ENCODE measurements at places on chromosomes 1 and 21. TPM values are rescaled to one million over a fixed set of nuclear protein-coding genes. Genes with fewer than 3 reads are reported as not detected.

TRABD2B gene
- under 0.01 TPM for total RNA-seq

CORT gene
- not detected for total RNA-seq

ZNF644 gene
- 26.2 TPM for total RNA-seq

C1orf53 gene
- total RNA-seq: 40.5 TPM

ATXN7L2 gene
- total RNA-seq: 3.1 TPM

AMIGO1 gene
- total RNA-seq: 0.36 TPM

IGSF5 gene
- not detected for total RNA-seq

DNMT3L gene
- not detected for total RNA-seq

COL9A2 gene
- 1.5 TPM for total RNA-seq

SH3BGR gene
- 3.6 TPM for total RNA-seq

CRNN gene
- not detected for total RNA-seq

ADAM30 gene
- not detected for total RNA-seq

CAMK1G gene
- not detected for total RNA-seq

CAMK2N1 gene
- 5.4 TPM for total RNA-seq

BRDT gene
- not detected for total RNA-seq
